Tibial nerve (tissue), 4 donors: ENCODE measurements at places on chromosomes 12 and 14.

GRCh38 chr14:60656686-60657455 lies 7.6 kb upstream of the SIX1 start:
- H3K4me1 ChIP-seq, result no peaks in the 10 kb centered on the region
- H3K27ac ChIP-seq, result no peak overlapping the region
- peak overlapping the region; percentile 65 for H3K4me3 ChIP-seq
- no peak for DNase-seq
- no peaks in the 10 kb centered on the region for H3K36me3 ChIP-seq

DNA sequence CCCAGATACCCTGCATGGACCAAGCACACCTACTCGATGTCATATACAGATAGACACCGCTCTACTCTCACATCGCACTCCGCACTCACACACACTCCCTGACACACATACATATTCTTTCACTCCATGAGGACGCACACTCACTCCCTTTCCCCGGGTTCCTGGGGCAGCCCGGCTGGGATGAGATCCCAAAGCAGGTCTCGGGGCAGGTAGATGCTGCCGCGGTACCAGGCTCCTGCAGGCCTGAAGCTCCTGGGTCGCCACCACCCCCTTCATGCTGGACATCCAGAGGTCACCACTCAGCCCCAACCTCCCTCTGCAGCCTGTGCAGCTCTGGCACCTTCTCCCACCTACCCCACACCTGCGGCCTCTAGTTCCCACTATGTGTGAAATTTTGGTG lies 2.3 kb downstream of the C1QL4 start:
- H3K27ac ChIP-seq, result no peak overlapping the region
- peaks cover 41% of the 10 kb centered on the region for H3K4me1 ChIP-seq
- no peaks in the 10 kb centered on the region for H3K36me3 ChIP-seq
- H3K27me3 ChIP-seq, result peaks cover 84% of the 10 kb centered on the region
- H3K4me3 ChIP-seq, result no peak overlapping the region

GRCh38 chr12:129903956-129904829 lies at the start of gene TMEM132D:
Gene TMEM132D (minus strand): TSS chr12:129904025.
- H3K4me3 ChIP-seq, result no peak within 1 kb of the TSS
- H3K27me3 ChIP-seq, result peaks cover 9% of the 10 kb centered on the region
- no peaks in the 10 kb centered on the region for H3K4me1 ChIP-seq
- no peaks in the 10 kb centered on the region for H3K36me3 ChIP-seq

- H3K27ac ChIP-seq, result no peak overlapping the region
- H3K4me1 ChIP-seq, result no peaks in the 10 kb centered on the region
- no peak overlapping the region for H3K4me3 ChIP-seq
- no peaks in the 10 kb centered on the region for H3K36me3 ChIP-seq
- H3K27me3 ChIP-seq, result no peaks in the 10 kb centered on the region
- DNase-seq, result no peak
These were observed 194.0 kb downstream of the KLHL28 start for GRCh38 chr14:44767646-44768173.

- DNase-seq, result peak; percentile 23
- peak overlapping the region; percentile 69 for H3K27ac ChIP-seq
These were observed 73.0 kb upstream of the ATF1 start for GRCh38 chr12:50690925-50691324.

DNA sequence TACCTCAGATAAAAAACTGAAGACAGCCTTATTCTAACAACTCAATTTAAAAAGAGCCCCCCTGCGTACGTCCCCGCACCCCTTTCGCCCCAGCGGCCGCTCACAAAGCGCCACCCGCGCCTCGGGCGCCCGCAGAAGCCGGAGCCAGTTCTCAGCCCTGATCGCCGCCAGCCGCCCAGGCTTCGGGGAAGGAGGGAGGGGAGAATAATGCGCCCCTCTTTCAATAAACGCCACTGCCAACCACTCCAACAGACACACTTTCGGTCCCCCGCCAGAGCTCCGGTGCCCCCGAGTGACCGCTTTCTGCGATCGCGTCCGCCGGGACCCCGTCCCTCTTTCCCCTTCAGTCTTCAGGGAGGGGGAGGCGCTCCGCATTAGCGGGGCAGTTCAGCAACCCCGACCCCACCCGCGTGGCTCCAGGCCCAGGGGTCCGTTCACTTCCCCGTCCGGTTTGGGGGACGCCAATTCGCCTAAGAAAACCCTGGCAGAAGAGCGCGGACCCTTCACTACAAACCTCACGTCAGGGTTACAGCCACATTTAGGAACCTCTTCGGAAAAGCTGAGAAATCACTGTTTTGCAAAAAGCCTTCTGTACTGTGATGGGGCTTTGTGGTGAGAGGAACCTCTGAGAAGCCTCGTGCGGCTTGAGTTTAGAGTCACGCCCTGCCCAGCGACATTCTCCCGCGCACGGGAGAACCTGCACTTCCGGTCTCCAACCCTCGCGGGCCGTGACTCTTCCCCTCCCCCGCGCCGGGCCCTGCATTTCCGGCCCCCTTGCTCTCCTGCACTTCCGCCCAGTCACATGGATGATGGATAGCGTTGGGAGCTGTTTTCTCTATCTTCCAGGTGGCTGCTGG lies 18.7 kb downstream of the FOXG1 start:
- peaks cover 21% of the 10 kb centered on the region for H3K4me1 ChIP-seq
- H3K36me3 ChIP-seq, result no peaks in the 10 kb centered on the region
- DNase-seq, result no peak
- no peak overlapping the region for H3K27ac ChIP-seq
- peaks cover 68% of the 10 kb centered on the region for H3K27me3 ChIP-seq

- H3K36me3 ChIP-seq, result no peaks in the 10 kb centered on the region
- H3K4me3 ChIP-seq, result no peak overlapping the region
- H3K27me3 ChIP-seq, result peaks cover under 1% of the 10 kb centered on the region
- no peak for DNase-seq
- H3K4me1 ChIP-seq, result no peaks in the 10 kb centered on the region
- H3K27ac ChIP-seq, result no peak overlapping the region
These were observed 2.4 kb downstream of the KRT73 start for GRCh38 chr12:52615912-52616311.
